ENCODE measurements at places on chromosomes 4 and X.

DNA sequence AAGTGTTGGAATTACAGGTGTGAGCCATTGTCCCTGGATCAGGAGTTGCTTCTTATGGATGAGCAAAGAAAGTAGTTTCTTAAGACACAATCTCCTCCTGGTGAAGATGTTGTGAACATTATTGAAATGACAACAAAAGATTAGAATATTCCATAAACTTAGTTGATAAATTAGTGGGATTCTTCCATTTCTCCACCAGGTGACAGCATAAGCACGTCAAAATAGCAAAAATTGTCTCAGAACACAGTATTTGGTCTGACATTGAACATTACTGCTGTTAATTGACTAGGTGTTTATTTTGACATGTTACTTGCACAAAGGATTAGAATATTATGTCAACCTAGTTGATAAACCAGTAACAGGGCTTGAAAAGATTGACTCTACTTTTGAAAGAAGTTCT, 21.6 kb downstream of the CLDN34 start:
- no peak for DNase-seq

DNA sequence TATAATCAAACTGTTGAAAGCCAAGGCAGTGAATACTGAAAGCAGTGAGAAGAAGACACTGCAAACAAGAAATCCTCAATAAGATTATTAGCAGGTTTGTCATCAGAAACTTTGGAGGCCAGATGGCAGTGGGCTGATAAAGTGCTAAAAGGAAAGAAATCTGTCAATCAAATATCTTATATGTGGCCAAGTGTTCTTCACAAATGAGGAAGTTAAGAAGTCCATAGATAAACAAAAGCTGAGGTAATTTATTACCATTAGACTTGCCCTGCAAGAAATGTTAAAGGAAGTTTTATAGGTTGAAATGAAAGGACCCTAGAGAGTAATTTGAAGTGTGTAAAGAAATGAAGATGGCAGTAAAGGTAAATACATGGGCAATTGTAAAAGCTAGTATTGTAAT, 586.6 kb downstream of the RAPGEF2 start:
- no peak for DNase-seq

GRCh38 chr4:113289766-113290165, 240.3 kb downstream of the ANK2 start:
- no peak for DNase-seq

DNA sequence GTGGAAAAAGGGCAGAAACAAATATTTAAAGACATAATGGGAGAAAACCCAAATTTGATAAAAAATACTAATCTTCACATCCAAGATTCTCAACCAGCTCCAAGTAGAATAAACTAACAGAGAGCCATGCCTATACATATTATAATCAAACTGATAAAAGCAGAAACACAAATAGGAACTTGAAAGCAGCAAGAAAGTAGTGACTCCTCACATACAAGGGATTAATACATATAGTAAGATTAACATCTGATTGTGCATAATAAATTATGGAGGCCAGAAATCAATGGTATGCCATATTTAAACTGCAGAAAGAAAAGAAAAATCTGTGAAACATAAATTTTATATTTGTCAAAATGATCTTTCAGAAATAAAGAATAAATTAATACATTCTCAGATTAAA, 454.3 kb upstream of the PCDH10 start:
- no peak for DNase-seq

DNA sequence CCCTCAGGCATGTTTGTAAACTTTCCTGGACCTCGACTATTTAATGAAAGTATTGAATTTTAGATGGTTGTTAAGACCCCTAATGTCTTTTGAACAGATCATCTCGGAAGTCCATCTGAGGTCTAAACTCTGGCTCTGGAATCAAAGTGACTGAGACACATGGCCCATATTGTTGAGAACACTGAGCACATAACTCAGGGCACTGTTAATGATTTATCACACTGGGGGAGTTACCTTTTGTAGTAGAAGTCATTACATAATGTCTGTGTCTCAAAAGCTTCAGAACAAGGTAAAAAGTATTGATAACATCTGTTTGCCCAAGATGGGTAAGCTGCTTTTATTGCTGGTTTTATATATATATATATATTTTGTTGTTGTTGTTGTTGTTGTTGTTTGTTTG, 103.4 kb upstream of the HS3ST1 start:
- no peak for DNase-seq

DNA sequence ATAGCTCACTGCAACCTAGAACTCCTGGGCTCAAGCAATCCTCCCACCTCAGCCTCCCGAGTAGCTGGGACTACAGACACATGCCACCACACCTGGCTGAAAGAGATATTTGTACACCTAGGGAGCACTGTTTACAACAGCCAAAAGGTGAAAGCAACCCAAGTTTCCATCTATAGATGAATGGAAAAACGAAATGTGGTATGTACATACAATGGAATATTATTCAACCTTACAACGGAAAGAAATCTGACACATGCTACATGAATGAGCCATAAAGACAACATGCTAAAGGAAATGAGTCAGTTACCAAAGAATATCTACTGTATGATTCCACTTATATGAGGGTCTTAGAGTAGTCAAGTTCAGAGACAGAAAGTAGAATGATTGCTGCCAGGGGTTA, 52.2 kb downstream of the ABCG2 start:
- no peak for DNase-seq

- no peak for DNase-seq
Observed at GRCh38 chr4:148265627-148266026, 176.6 kb downstream of the NR3C2 start.
